ENCODE measurements at places on chromosomes 3 and 15.

- DNase-seq, result no peak
- H3K4me3 ChIP-seq, result no peak overlapping the region
- H3K27ac ChIP-seq, result no peak overlapping the region
- H3K4me1 ChIP-seq, result no peaks in the 10 kb centered on the region
- no peaks in the 10 kb centered on the region for H3K27me3 ChIP-seq
- no peaks in the 10 kb centered on the region for H3K36me3 ChIP-seq
Measured at GRCh38 chr3:35688826-35689225, 49.5 kb downstream of the ARPP21 start.

DNA sequence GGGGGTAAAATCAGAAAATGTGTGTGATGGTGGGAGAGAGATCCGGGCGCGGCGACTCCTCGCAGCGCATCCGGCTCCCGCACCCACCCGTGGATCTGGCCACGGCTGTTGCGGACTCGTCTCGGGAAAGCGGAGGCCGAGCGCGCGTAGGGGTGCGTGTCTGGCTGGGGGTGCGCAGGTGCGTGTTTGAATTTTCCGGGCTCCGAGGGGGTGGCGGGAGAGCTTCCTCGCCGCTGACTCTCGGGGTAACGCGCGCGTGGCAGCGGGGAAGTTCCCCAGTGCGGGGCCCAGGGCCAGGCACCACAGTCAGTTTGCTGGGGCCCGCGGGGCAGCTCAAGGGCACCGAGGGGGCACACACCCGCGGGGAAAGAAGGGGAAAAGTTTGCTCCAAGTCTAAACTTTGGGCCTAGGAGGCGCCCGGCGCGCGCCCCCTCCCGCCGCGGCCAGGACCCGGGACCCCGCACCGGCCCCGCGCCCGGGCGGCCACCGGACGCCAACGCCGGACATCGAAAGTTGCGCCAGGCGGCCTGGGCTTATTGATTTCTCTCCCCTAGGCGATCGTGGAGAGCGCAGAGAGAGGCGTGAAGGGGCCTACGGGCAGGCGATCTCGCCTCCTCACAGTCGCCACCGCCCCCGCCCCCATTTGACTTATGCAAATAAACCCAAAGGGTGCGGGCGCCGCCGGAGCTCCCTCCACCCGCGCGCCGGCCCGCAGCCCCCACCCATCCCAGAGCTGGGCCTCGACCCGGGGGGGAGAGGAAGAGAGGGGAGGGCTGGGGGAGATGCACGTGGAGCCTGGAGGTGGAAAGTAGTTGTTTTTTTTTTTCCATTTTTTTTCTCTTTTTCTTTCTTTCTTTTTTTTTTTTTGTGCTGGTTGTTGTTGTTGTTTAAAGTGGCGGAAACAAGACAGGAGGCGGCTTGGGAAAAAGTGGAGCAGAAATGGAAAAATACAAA, 639 bp downstream of the FOXP1 start:
- peak overlapping the region; percentile 81 for H3K4me3 ChIP-seq
- peak; percentile 51 for DNase-seq
- peaks cover 2% of the 10 kb centered on the region for H3K4me1 ChIP-seq
- no peaks in the 10 kb centered on the region for H3K27me3 ChIP-seq

- no peak overlapping the region for H3K27ac ChIP-seq
- H3K27me3 ChIP-seq, result peaks cover 68% of the 10 kb centered on the region
- no peak overlapping the region for H3K4me3 ChIP-seq
- no peaks in the 10 kb centered on the region for H3K36me3 ChIP-seq
- DNase-seq, result no peak
Measured at GRCh38 chr15:88686166-88686565, 47.4 kb downstream of the ISG20 start.

DNA sequence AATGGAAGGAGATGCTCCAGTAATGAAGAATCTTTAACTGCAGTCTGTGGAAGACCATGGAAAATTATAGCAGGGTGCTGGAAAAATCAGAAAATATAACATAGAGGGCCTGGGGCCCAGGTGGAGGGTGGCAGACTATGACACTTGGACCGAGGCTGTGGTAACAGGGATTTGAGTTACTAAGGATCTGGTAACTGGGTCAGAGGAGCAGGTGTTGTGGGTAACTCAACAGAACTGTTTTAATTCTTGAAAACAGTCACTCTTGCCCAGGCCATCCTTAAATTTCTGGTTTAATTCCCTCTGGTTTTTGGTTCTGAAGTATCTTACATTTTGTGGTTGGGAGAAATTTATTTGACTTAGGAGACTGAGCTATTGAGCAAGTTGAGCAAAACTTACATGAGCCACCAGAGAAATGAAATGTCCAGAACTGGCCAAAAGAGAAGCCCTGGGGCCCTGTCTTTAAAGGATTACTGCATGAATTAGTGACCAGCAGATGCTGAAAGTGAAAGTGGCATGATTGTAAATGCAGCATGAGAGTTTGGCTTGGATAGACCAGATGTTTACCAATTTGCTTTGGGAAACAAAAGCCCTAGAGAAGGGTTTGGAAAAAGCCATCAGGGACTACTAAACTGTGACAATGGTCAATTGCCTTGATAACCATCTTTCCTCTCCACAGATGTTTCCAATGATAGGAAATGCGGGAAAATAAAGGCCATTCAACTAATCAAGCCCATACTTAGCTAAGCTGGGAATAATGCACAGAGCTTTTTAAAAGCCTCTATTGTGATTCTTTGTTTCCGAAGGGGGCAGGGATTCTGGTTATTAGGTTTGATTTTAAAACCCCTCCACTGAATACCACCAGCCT, 374.9 kb upstream of the TGFBR2 start:
- no peak overlapping the region for H3K4me3 ChIP-seq
- no peak overlapping the region for H3K27ac ChIP-seq
- no peaks in the 10 kb centered on the region for H3K36me3 ChIP-seq
- no peaks in the 10 kb centered on the region for H3K4me1 ChIP-seq

DNA sequence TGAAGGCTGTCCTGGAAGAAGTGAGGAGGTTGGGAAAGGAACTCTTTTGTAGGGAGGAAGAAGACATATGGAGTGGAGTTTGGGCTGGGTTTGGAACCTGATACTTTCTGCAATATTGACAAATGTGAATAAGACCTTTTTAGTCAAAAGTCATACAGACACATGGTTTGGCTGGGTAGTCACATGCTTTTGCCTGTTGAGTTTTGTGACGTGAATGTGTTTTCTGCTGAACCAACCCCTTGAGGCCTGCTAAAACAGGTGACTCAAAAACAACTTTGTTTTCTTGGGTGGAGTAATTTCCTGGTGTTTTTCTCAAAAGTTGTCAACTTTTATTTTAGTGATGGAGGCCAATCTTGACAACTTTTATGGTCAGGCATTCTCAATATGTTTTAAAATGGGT, 39.4 kb upstream of the CCR4 start:
- H3K4me1 ChIP-seq, result no peaks in the 10 kb centered on the region
- H3K27me3 ChIP-seq, result no peaks in the 10 kb centered on the region
- H3K27ac ChIP-seq, result no peak overlapping the region
- H3K4me3 ChIP-seq, result no peak overlapping the region
- no peak for DNase-seq

- no peaks in the 10 kb centered on the region for H3K27me3 ChIP-seq
- H3K4me1 ChIP-seq, result no peaks in the 10 kb centered on the region
Measured at GRCh38 chr3:152466784-152467183, 198.1 kb downstream of the MBNL1 start.

- peaks cover 22% of the 10 kb centered on the region for H3K36me3 ChIP-seq
- H3K4me3 ChIP-seq, result peak within 1 kb of the TSS; percentile 99
- H3K27ac ChIP-seq, result peak within 1 kb of the TSS; percentile 64
- peaks cover 15% of the 10 kb centered on the region for H3K4me1 ChIP-seq
- peak; percentile 100 for DNase-seq
Measured at GRCh38 chr3:101676765-101677435, at the start of gene ZBTB11. ZBTB11 (minus strand) TSS chr3:101677132; CDS start chr3:101676914, 218 bp downstream.

Measured in mesenchymal stem cell (in vitro differentiated cells and primary cell).